ENCODE measurements at places on chromosomes 7 and 10.

DNA sequence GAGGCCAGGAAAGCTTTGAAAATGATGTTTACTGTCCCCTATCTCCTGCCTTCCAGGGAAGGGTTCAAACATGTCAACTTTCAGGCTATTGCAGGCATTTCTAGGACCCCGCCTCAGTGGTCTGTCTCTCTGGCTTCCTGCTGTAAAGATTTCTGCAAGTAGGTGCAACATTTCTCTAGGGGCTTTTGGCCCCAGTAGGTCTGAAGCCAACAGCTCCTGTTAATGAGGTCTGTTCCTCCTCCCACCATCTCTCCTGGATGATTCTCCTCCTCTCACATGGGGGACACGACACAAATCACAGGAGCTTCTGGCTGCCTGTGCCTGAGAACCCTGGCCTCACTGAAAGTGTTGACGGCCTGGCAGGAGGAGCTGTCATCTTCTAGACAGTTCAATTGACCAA is 194.3 kb downstream of the CYP26A1 start:
- DNase-seq, result no peak

- DNase-seq, result no peak
These were observed 10.8 kb upstream of the RAMP3 start for GRCh38 chr7:45146531-45147379.

- DNase-seq, result no peak
These were observed 49.0 kb upstream of the FRMD4A start for GRCh38 chr10:14379556-14380280.

DNA sequence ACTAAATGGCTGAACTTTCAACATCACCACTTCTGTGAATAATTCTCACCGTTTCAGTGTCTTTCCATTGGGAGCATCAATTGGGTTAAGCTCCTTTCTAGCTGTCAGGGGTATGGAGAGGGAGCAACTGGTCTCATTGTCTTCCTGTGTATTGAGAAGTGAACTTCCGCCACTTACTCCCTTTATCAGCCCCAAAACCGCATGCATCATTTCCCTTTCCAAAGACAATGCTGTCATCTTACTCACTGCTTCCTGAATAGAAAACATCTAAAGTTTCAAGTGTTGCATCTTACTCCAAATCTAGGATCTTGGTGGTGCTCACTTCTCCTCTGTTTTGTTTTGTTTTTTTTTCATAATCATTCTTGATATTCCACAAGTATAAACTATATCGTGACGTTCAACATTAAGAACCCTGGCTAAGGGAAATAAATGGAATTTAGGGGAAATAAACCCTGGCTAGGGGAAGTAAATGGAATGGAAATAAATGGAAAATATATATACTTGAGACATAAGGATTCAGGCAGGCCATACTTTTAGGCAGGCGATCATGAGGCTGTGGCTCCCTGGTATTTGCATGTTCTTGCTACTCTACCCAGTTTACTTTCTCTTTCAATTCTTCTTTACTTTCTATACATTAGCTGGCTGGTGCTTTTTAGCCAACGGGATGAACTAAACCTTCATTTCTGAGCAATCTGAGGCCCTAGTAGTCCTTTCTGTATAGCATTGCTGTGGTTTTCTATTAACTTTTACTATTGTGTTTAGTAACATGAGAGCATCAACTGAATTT is 371.9 kb downstream of the BMPER start:
- DNase-seq, result no peak
